ENCODE measurements at places on chromosomes 1 and 21.

GRCh38 chr21:38273745-38274542 is 17.2 kb downstream of the KCNJ15 start:
- peak; percentile 95 for DNase-seq

DNA sequence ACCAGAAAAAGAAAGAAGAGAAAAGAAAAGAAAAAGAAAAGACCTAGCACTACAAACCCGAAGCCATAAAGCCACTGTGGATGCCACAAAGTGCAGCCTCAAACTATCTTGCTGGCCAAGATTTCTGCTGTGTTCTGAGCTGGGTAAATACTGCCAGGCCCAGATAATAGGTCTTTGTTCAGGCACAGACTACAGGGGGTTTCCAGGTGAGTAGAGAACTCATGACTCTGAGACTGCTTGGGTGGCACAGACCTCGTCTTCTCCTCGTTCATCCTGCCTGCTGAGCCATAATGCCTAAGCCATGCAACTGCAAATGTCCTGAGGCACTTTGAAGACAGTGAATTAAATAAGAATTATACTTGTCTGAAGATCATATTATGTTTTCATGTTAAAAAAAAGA is 651.8 kb downstream of the LMO4 start:
- DNase-seq = no peak

- no peak for DNase-seq
These were observed 49.3 kb downstream of the STX6 start for GRCh38 chr1:180973369-180973768.

GRCh38 chr1:227185291-227185690 is 133.0 kb downstream of the CDC42BPA start:
- no peak for DNase-seq

DNA sequence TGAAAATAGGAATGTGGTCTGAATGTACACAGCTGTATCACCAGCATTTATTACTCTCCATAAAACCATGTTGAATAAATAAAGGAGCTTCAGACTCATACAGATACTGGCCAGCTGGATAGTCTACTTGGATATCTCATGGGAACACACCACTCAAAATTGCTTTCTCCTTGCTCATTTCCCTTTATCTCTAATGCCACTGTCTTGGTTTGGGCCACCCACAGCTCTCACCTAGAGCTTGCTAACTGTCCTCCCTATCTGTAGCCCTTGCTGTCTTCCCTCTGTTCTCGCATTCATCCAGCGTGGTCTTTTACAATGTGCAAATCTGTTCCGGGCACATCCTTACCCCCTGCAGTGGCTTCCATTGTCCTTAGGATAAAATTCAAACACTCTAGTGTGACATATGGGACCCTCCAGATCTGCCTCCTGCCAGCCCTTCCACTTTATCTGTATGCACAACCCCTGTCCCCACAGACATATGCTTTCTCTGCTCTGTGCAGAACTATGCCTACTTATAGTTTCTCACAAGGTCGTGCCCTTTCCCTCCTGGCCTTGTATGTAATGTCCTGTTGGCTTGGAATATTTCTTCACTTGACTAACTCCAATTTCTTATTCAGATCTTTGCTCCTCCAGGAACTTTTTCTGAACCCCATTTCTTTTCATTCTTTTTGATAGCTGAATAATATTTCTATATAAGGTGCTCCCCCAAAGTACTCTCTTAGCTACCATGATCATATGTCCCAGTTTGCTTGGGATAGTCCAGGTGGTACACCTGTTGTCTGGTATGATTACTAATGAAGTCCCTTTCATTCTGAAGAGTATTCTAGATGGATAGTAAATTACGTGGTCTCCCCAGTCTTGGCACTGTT is 2.9 kb downstream of the FLVCR1 start:
- DNase-seq = no peak

DNA sequence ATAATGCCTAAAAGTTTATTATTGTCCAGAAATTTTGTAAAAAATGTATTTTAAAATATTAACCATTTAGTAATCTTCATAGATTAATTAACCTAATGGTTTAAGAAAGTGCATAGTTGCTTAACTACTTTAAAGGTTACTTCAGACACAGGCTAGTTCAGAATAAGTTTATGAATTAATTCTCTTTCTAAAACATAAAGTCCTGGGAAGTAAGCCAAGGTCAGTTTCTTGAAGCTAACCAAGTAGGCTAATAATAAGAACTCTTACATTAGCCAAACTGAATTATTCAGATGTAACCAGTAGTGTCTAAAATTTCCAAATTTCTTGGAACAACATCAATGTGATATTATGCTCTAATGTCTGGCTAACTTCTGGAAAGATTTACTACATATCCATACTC is 790.4 kb downstream of the NCAM2 start:
- DNase-seq = no peak

GRCh38 chr1:153563483-153563901 is 2.2 kb downstream of the S100A2 start:
- no peak for DNase-seq

DNA sequence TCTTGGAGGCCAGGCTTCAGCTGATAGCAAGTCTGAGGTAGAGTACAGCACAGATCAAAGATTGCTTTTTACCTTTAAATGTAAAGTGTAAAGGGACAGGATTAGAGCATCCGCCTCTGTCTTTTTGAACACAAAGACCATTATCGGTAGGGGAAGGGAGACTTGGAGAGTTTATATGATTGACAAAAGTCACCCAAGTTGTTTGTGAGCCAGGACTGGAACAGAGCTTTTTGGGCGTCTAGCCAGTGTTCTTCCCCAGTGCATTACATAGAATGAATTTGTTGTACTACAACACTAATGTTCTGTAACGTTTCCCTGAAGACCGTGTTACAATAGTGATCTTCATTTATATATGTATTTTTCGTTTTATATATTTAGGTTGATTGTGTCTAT is 9.3 kb upstream of the PIGC start:
- DNase-seq = no peak

- DNase-seq = peak; percentile 80
These were observed 254.0 kb downstream of the TOMM20 start for GRCh38 chr1:234874291-234875288.

DNA sequence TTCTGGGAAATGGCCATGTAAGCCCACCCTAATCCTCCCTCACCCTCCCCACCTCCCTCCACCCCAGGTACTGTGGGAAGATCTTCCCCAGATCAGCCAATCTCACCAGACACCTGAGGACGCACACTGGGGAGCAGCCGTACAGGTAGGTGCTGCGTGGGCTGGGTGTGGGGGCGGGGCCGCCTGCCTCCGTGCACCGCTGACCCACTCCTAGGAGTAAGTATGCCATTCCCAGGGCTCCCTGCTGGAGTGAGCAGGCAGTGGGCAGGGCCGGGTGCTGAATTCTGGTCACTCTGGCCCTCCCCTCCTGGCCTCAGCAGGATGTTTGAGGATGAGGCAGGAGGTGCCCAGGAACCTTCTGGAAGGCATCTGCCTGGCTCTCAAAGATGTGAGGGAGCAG is 35.9 kb upstream of the ARHGEF16 start:
- DNase-seq = no peak

- DNase-seq = no peak
These were observed 2.9 kb upstream of the PRRX1 start for GRCh38 chr1:170660871-170661645.

GRCh38 chr21:46250146-46250725 is 21.7 kb upstream of the LSS start:
- DNase-seq = peak; percentile 32

DNA sequence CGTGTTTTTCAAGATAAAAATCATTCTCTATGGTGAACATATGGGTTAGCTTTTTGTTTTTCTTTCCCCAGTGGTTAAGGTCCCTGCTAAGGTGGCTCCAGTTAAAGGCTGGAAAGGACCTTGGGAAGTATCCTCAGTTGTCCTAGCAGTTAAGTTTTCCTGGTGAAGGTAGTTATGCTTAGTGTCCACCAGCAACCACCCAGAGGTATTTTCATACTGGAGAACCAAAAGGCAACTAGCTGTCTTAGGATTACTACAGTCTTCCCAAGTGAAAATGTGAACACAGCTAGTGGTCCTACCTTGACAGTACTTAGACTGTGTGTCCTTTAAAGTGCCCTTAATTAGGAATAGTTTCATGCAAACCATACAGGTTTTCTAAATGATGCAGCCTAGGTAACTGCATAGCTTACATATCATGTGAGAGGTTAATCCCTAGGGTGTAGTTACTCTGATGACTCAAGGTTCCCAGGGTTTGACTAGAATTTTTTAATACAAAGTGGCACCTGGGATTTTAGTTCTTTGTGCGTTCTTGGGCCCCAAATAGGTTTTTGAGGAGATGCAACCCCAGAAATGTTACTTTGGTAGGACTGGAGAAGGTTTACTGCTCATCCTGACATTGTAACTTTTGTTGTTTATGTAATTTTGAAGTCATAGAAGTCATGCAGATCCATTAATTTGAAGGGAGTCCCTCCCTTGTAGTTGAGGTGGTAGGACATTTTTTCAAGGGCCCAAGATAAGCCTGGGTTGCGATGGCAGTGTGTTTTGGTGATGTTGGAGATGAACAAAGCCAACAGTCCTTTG is 36.5 kb downstream of the YY1AP1 start:
- DNase-seq = no peak

GRCh38 chr1:41939194-41939593 is 20.5 kb upstream of the HIVEP3 start:
- DNase-seq = no peak

GRCh38 chr1:18723701-18724411 is 93.2 kb downstream of the PAX7 start:
- DNase-seq = no peak
